Epithelial cell of prostate (primary cell): ENCODE measurements at places on chromosomes 13 and 19.

GRCh38 chr13:100597253-100597652 lies 8.7 kb upstream of the GGACT start:
- DNase-seq: no peak

DNA sequence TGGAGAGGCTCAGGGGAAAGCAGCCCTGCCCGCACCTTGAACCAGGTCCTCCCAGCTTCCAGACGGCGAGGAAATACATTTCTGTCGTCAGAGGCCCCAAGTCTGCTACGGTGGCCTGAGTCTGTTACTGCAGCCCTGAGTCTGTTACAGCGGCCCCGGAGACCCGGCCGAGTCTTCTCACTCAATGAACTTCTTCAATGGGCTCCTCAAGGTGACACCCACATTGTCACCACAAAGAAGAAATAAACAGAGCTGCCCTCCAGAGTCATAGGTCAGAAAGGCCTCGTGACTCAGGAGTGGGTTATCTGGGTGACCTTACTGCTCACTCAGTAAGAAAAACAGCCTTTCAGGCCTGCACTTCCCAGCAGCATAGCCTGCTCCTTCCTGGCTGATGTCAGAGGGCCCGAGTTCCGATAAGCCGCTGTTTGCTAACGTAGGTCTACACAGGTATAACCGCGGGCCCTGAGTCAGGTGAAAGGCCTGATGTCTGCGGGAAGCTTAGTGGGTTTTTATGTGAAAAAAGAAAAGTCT lies 66.9 kb upstream of the TM9SF2 start:
- no peak for DNase-seq

DNA sequence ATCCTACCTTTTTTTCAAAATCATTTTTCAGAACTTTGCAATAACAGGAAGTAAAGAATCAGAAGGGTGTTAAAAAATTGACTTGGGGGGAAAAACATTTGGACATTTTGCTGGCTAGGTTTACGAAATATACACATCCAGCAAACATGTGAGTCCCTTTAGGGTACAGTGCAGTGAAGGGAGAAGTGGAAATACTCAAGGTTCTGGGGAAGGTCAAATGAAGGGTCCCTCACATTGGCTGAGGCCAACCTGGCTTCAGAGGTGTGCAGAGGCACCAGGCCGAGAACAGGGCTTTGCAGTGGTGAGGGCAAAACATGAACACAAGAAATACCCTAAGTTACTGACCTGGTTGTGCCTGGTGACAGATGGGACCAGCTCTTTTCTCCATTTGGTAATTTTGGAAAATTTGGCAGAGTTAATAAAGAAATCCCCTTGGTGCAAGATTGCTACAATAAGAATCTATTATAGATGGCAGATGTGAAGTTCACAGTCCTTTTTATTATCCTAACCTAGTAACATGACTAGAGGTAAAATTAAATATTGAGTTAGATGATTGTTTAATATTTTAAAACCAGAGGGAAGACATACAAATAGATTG lies 1.5 kb upstream of the UPF3A start:
- DNase-seq: no peak

GRCh38 chr13:33146843-33147611 lies 130.8 kb downstream of the KL start:
- no peak for DNase-seq

DNA sequence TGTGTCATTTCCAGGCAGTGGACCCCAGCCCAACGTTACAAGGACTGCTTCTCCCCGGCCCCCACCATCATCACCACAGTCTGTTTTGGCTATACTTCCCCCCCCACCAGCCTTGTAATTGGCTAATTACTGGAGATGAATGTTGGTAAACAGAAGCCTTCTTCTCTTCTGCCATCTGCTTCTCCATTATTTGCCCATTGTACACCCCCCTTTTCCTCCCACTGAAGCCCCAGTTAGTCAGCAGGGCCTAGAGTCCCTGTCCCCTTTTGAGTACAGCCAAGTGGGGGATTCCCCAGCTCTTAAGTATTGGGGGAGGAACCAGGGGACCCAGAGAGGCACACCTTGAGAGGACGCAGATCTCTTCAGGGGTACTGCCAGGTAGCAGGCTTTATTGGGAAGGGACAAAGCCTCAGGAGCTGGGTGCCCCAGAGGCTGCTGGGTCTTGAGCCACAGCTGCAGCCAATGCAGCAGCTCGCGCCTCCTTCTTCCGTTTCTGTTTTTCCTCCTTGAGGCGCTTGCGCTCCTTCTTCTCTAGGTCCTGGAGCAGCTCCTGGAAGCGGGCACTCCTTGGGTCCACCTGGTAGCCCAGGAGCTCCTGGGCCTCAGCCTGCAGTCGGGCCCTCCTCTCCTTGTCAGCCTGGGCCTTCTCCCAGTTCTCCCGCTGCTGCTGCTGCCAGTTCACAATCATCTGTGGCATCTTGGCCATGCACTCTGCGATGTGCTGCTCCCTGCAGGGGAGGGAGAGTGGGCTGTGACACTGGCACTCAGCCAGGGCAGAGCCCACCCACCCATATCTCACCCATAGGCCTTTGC lies 3.0 kb downstream of the GADD45GIP1 start:
- DNase-seq: no peak

DNA sequence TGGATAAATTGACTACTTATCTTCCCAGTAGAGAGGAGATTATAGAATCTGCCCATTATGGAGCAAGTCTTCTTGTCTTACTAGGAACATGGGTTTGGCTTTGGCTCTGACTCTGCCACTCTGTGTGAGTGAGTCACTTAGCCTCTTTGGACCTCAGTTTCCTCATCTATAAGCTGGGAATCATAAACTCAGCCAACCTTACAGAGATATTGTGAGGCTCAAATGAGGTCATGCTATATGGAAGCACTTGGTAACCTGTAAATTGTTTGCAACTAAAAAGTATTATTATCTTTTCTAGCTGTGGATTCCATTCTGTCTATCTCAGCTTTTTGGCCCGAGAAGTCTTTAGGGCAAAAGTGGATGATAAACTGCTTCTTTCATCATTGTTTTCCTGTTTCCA lies 186.8 kb upstream of the TSC22D1 start:
- DNase-seq: no peak

DNA sequence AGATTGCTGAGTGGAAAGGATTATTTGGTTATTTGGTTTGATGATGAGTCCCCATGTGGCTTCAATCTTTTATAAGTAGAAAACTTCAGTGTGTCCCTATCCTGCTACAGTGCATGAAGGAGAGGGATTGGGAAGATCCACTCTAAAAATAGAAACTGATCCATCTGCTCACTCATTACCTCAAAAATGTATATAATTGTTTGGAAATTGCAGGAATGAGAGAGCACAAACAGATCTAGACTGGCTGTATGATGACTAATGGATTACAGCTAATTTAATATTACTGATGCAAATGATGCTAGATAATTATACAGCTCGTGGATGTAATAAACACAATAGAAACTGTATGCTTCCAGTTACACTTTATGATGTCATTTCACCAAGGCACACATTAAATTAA lies 625.3 kb upstream of the PRR20A start:
- no peak for DNase-seq

DNA sequence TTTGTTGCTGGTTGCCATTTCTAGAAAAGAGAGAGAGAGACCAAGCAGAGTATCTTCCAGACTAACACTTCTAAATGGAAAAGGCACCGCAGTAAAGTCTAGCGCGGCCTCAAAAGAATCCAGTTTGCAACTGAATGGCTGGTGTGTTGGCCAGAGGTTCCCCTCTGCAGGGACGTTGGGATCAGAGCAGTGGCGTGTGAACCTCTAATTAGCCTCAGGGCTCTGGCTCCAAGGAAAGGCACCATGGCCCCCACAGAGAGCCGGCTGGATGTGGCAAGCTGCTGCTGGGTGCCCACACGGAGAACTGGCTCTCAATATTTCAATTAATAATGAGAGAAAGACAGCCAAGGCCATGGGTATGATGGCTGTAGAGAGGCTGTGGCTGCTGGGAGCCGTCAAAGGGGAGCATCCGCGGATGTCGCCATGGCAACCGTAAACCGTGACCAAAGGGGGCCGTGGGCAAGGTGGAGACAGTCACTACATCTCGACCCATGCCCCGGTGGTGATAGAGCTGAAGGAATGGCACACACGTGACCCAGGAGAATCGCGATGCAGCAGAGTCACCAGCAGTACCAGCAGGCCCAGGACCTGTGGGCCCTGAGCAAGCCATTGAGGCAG lies 9.5 kb downstream of the VSTM2B start:
- DNase-seq: no peak

DNA sequence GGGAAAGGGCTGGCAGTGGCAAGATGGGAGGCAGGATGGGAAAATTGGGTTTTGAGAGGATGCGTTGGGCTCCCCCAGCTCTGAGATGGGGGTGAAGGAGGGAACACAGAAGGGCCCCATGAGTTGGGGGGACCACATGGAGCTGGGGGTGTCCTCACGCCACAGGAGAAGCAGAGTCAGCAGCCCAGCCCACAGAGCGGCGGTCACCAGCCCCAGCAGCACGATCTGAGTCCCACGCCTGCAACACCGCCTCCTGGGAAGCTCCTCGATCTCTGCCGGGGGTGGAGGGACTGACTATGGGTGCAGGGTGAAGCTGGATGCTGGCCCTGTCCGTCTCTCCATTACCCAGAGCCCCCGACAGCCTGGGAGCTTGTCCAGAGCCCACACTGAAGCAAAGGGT lies 3.3 kb downstream of the FCER2 start:
- DNase-seq: no peak

- no peak for DNase-seq
These were observed 789.1 kb downstream of the GPC5 start for GRCh38 chr13:92187378-92187989.

- DNase-seq: no peak
These were observed 1.4 kb upstream of the PLIN4 start for GRCh38 chr19:4519521-4520277.

DNA sequence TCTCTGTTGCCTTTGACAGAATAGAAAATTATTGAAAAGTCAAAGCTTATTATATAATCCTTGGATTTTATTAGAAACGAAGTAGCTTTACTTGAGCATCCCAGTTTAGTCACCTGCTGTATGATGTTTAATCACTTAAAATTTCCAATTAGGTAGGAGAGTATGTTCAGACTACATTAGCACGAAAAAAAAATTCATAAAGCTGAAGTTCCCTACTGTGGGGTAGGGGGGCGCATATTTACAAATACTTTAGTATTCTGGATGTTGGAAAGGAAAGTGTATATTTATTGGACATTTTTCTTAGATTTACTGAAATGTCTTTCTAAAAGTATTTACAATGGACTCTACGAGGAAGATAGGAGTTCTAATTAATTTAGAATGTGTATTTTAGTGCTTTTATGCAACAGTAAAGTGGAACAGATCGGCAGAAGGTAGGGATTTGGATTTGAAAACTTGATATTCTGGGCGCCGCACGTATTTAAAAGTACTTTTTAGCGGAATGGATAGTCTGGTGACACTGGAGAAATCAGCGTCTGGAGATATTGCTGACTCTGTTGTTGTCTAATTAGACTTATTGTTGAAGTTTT lies 1.9 kb downstream of the CDK8 start:
- DNase-seq: no peak

DNA sequence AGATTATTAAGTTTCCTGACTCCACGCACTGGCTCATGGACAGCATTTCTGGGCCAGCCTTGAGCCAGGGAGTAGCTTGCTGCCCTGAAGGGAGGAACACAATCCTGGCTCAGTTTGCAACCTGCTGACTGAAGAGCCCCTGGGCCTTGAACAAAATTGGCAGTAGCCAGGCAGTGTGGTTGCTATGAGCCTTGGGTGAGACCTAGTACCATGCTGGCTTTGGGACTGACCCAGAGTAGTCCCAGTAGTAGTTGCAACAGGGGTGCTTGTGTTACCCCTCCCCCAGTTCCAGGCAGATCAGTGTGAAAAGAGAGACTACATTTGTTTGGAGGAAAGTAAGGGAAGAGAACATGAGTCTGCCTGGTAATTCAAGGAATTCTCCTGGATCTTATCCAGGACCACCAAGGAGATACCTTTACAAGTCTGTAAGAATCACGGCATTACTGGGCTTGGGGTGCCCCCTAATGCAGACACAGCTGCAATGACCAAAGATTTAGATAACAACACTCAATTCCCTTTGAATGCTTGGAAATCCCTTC lies 22.0 kb downstream of the ITGBL1 start:
- DNase-seq: no peak

DNA sequence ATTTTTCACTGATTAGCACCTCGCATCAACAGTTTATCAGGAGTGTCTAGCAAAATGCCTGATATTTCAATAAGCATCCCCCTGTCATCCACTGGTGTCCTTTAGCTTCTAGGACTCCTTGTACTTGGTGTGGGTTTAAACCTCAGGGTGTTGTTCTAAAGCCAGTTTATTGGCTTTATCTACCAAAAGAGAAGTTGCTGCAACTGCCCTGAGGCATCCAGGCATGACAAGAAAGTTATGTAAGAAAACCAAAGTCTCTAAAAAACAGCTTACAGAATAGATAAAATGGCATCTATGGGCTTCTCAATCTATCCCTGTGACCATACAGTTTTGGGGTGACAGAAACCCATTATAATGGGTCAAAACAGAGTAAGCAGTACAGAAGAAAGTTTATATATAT lies 120.3 kb upstream of the ZNF91 start:
- no peak for DNase-seq

GRCh38 chr13:28412981-28413380 lies 81.9 kb downstream of the FLT1 start:
- no peak for DNase-seq
